ENCODE measurements at places on chromosomes 11 and 22. TPM values are rescaled to one million over a fixed set of nuclear protein-coding genes. Genes with fewer than 3 reads are reported as not detected.

The MYO18B gene
- total RNA-seq = 0.11 TPM

The AQP11 gene
- 5.4 TPM for total RNA-seq

The NOX4 gene
- total RNA-seq = 0.35 TPM

The ISX gene
- 53.1 TPM for total RNA-seq

The HBG2 gene
- 14.9 TPM for total RNA-seq

The MYBPC3 gene
- total RNA-seq = not detected

The PIWIL4 gene
- total RNA-seq = 6.3 TPM

The KRTAP5-11 gene
- not detected for total RNA-seq

The FOLR2 gene
- 15.4 TPM for total RNA-seq

The VSIG10L2 gene
- total RNA-seq = not detected

The PKP3 gene
- total RNA-seq = 247 TPM

The FAM111B gene
- 7.9 TPM for total RNA-seq

The CACNA1I gene
- total RNA-seq = 0.69 TPM

The TENM4 gene
- 1.2 TPM for total RNA-seq

The CYB5R2 gene
- total RNA-seq = 7.5 TPM

The ANO5 gene
- total RNA-seq = 7.5 TPM

The PAX6 gene
- total RNA-seq = 1.1 TPM

The CNTF gene
- total RNA-seq = 1.8 TPM

The SERPING1 gene
- total RNA-seq = 18.7 TPM

The PRRG4 gene
- 11.5 TPM for total RNA-seq

The SCUBE2 gene
- 7.5 TPM for total RNA-seq

The OR4A5 gene
- not detected for total RNA-seq

The KIAA1671 gene
- 82.5 TPM for total RNA-seq

The SYTL2 gene
- 170 TPM for total RNA-seq

The MAP6 gene
- total RNA-seq = 2.6 TPM

The MCM5 gene
- 33.0 TPM for total RNA-seq

The MMP13 gene
- total RNA-seq = not detected

The CNTN5 gene
- total RNA-seq = not detected

The ENTHD1 gene
- not detected for total RNA-seq

The DBX1 gene
- total RNA-seq = not detected

The YPEL4 gene
- 0.44 TPM for total RNA-seq

The OR5F1 gene
- total RNA-seq = not detected

The SELENOH gene
- total RNA-seq = 86.9 TPM

Data from colonic mucosa (tissue), 4 donors.